ENCODE measurements at places on chromosomes 2 and 18.

DNA sequence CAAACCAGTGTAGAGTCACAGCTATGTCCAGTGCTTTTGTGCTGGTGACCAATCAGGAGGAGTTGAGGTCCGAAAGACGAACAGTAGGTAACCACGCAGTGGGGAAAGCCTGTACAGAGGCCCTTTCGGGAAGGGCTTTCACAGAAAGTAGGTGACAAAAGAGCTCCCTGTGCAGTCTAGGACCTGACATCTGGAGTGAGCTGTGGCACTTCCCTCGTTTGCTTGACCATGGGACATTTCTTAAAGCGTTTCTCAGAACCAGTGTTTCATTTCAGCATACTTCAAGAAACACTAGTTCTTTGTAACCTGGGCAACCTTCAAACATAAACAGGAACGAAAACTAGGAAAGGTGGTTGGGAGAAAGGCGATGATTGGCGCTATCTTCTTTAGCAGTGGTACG is 55.7 kb upstream of the ITM2C start:
- no peak for DNase-seq

DNA sequence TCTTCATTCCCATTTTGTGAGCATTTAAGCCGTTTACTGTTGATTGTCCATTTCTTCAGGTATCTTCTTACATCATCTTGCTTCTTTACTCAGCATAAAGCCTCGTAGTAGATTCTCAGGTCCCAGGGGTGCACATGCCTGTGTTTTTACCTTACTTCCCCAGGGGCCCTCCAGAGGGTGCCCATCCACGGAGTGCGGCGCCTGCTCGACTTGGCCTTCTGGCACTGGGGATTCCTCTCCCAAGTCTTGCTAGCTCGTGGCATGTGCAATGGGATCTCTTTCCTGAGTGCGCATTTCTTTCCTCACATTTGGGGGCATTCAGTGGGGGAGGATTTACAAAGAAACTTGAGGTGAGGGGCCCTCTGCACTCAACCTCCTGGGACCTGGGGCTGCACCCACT is 148.1 kb downstream of the AGAP1 start:
- DNase-seq, result no peak

DNA sequence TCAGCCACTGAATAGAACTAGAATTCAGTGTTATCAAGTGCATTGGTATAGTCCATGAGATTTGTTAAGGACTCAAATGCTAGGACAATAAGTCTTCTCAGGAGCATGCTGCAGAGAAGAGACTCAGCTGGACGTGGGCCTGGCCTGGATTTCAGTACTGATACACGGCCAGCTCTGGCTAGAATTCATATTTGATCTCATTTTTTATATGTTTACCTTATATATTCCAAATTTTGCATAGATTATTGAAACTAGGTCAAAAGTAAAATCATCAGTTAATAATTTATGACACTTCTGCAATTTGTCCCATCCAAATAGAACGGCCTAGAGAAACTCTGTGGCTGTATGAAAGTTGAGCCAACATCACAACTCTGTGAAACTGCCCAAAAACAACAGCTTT is 262.0 kb downstream of the DLGAP1 start:
- no peak for DNase-seq

- DNase-seq, result no peak
These were observed 154.2 kb downstream of the MIB1 start for GRCh38 chr18:21894619-21895367.

DNA sequence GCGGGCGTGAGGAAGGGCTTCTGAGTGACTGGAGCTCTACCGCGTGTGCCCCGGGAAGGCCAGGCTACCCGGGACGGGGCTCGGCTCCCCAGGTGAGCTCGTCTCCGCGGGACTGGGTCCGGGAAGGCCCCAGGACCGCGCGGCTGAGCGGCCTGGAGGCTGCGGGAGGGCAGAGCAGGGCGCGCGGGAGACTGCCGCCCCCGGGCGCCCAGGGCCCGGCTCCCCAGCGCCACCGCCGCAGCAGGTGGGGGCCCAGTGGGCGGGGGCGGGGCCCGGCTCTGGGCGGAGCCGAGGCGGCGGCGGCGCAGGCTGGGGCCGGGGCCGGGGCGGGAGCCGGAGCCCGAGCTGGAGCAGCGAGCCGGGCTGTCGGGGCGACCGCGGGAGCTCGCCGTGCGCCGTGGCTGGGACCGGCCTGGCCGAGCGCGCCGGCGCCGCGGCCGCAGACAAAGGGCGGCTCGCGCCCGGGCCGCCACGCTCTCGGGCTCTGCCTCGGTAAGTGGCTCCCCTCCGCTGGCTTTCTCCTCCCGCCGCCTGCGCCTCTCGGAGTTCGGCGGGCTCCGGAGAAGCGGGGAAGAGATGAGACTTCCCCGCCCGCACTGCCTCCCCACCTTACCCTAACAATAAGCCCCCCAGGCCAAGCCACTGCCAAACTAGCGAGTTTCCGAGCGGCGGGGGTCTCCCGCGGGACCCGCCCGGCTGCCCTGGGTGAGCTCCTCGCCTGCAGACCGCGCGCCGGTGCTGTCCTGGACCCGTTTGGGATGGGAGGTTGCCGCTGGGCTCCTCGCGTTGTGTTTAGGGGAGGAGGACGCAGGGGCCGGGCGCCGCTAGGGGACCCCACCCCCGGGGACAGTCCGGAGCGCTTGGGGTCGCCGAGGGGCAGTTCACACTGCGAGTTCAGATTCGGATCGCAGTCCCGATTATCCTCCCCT is at the start of gene MAPK4:
Gene MAPK4, plus strand, starts transcription at position 336 of the 929 bp plus-strand sequence. CDS start 103,872 bp downstream, outside the sequence.
- no peak for DNase-seq

DNA sequence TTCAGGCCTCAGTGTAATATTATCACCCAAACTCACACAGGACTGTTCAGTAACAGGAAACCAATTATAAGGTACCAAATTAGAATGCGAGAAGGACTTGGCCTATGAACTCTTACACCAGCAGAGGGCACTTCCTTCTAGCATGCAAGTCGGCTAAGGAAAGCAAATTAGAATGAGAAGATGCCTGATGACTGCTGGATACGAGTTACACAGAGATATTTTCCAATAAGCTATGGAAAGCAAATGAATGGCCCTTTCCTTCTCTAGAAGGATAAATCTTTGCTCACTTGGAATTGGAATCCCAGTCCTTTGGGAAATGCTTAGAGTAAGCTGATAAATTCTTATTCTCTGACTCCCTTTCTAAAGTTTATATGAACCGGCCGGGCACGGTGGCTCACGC is 109.8 kb downstream of the AP1S3 start:
- no peak for DNase-seq

GRCh38 chr2:147161746-147162145 is 683.1 kb upstream of the ACVR2A start:
- no peak for DNase-seq

GRCh38 chr2:109089602-109090300 is 39.3 kb upstream of the SH3RF3 start:
- DNase-seq, result no peak

DNA sequence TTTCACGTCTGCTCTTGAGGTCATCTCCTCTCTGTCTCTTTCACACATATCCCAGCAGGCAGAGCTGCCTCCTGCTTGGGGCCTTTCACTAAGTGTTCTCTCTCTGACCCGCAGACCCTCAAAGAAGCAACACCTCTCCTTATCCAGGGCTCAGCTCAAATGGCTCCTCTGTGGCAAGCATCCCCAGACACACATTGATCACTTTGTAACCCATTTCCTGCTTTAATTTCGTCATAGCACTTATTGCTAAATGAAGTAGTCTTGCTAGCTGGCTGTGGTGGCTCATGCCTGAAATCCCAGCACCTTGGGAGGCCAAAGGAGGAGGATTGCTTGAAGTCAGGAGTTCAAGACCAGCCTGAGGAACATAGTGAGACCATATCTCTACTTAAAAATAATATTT is 41.4 kb downstream of the SGPP2 start:
- no peak for DNase-seq

- DNase-seq, result no peak
These were observed 14.4 kb upstream of the EGR4 start for GRCh38 chr2:73307720-73308119.

GRCh38 chr2:220764171-220764570 is 807.9 kb downstream of the EPHA4 start:
- DNase-seq, result no peak

- no peak for DNase-seq
These were observed 153.9 kb downstream of the B3GNT2 start for GRCh38 chr2:62349788-62350187.

DNA sequence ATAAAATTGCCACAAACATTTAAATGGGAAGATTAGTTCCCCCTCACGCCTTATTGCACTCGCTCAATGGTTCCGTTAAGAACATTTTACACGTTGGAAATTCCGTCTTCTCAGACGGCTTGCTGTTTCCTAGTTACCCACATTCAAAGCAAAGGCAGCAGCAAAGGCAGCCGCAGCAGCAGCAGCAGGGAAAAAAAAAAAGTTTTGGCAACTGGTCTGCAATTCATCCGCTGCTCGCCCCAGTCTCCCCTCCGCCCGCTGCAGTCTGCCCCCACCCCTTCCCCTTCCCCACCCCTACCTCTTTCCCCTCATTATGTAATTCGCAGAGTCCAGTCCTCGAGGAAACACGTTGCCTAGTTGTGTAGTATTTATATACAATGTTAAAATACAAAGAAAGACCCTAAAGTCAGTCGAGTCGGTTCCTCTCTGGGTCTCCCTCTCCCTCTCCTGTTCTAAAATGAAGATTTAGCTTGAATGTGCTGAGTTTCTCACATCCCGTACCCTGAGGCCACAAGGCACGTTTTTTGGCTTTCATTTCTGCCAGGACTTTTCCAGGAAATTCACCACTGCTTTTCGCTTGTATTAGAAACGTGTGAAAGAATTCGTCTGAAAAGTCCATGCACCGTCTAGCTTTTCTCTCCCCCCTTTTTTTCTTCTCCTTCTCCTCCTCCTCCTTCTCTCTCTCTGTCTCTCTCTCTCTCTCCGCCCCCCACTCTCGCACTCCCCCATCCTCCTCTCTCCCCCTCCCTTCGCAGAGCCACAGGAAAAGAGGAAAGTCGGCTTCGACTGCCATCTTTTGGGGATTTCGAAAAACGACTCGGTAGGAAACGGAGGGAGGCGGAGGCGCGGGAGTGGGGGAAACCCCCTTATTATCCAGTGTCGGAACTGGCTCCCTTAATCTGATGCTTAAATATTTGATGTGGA is 140.0 kb downstream of the MEIS1 start:
- DNase-seq, result no peak

GRCh38 chr18:12001421-12001820 is 20.1 kb downstream of the IMPA2 start:
- peak; percentile 49 for DNase-seq

DNA sequence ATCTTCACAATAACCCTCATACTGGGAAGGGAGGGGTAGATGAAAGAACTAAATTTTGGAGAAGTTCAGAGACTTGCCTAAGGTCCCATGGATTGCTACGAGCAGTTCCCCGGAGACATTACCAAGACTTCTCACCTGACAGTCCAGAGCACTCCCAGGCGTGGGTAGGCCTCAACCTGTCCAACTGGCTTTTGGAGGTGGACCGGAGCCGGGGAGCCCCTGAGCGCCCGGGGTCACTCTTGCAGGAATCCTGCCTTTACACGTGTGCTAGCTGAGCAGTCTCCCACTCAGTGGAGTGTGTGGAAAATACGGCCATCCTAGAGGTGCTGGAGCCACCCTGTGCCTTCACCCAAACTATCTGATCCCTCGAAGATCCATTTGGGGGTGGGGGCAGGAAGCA is 8.0 kb downstream of the POMC start:
- no peak for DNase-seq

DNA sequence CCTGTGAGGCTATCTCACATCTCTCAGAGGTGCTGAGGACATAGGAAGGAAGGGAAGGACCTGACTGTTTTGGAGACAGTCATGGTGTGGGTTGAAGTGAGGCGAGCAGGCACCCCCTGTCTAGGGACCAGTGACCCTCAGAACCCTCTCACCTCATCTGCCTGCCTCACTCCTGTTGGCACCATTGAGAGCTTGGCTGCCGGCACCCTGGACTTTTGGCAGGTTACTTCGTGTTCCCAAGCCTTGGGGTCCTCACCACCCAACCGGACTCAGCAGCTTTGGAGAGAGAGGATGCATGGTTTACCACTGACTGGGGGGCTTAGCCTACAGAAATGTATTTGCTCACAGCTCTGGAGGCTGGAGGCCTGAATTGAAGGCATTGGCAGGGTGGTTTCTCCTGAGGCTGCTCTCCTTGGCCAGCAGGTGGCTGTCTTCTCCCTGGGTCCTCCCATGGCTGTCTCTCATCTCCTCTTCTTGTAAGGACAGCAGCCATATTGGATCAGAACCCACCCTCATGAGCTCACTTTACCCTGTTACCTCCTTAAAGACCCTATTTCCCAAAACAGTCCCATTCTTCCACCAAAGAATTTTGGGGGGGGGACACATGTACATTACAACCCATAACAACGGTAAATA is 142.0 kb downstream of the TSN start:
- DNase-seq, result no peak

Measured in activated effector memory CD4-positive, alpha-beta T cell treated with anti-CD3 and anti-CD28 coated beads, Interleukin-2, amount 50 U/mL, for 16 hours (primary cell).